ENCODE measurements at places on chromosomes 5 and 9. TPM values are rescaled to one million over a fixed set of nuclear protein-coding genes. Genes with fewer than 3 reads are reported as not detected.

DNA sequence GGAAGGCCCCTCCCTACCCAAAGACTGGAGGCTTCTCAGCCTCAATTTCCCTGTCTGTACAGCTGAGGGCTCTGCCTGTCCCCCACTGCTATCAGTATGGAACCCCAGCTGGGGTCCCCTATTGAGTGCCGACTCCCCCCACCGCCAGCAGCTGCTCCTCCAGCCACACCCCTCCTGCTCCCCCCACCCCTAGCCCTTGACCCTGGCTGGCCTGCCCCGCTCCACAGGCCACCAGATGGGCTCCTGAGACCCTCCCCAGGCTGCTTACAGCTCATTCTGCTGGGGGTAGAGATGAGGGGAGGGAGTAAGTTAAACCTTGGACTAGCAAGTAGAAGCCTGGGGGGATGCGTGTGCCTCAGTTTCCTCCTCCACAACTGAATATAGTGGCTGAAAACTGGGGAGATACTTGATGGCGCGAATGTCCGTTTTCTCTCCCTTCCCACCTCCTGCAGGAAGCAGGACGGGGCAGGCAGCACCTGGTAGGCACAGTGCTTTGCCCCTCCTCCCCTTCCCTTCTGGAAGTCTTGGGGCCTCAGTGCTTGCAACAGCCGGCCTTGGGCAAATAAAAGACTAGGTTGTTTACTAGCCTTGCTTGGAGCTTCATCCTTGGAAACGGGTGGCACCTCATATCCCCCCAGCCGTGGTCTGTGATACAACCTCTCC, 19.1 kb downstream of the URM1 start:
- DNase-seq, result no peak

DNA sequence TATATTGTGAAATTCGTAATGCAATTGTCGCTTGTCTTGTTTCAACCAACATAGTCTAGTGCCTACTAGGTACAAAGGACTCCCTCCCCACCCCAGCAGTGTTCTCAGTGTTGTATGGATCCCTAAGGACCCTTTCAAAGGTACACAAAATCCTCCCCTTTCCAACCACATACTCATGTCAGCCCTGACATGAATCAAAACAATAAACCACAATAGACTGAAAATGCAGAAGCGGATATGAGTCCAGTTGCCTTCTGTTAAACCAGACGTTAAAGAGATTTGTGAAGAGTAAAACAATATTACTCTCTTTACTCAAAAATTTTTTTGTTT, 82.4 kb upstream of the IFNK start:
- DNase-seq, result no peak

- no peak for DNase-seq
Observed at GRCh38 chr9:89462817-89463683, 34.9 kb downstream of the SEMA4D start.

- no peak for DNase-seq
Observed at GRCh38 chr9:77974434-77974833, 57.2 kb downstream of the GNAQ start.

- no peak for DNase-seq
Observed at GRCh38 chr5:43840424-43841125, 237.6 kb downstream of the NNT start.

LCN10 gene
- polyA plus RNA-seq, result 2.6 TPM

MORN5 gene
- polyA plus RNA-seq, result not detected

GRXCR2 gene
- polyA plus RNA-seq, result not detected

All from CD4-positive, CD25-positive, alpha-beta regulatory T cell (primary cell).